Pons (tissue), 1 donor: ENCODE measurements at places on chromosomes 16 and 17.

GRCh38 chr16:72198021-72198711 lies 26.2 kb upstream of the PMFBP1 start:
- DNase-seq, result peak; percentile 81

GRCh38 chr16:9677301-9677653 lies 505.0 kb downstream of the GRIN2A start:
- no peak for DNase-seq

- DNase-seq, result no peak
Observed at GRCh38 chr17:58097384-58098088, 14.3 kb downstream of the DYNLL2 start.

GRCh38 chr17:66087073-66087472 lies 104.9 kb downstream of the CEP112 start:
- no peak for DNase-seq

DNA sequence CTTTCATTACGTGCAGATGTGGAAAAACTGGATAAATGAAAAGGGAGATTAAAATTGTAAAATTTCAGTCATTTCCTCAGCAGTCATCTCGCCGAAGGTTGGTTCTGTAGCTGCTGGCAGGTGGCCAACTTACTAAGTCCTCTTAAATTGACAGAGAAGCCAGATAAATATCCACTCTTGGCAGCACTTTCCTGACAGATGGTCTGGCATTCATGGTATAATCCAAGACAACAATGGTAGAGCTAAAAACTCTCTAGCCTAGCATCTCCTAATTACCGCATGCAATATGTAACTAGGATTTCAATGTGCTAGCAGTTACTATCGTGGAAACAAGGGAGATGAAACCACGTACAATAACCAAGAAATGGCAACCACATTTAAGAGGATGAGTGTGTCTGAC lies 306.3 kb downstream of the CNTNAP4 start:
- peak; percentile 49 for DNase-seq

- DNase-seq, result no peak
Observed at GRCh38 chr17:66663041-66663606, 171.8 kb upstream of the CACNG5 start.

DNA sequence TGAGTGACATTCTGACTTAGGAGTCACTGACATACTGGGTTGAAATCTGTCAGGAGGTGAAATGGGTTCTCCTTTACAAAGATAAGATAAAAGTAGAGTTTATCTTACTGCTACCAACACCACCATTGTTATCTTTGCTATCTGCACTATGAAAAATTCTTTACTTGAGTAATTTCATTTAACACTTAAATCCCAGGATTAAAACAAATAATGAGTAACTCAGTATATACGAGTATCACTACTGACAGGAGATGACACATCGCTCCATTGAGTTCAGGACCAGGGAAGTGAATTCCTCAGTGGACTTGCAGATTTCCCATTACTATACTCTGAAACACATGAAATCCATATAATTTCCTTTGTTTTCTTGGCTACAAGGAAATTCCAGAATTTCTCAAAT lies 242.1 kb upstream of the NLRP1 start:
- DNase-seq, result no peak

- DNase-seq, result peak; percentile 83
Observed at GRCh38 chr17:57875290-57876022, 25.6 kb upstream of the MRPS23 start.

DNA sequence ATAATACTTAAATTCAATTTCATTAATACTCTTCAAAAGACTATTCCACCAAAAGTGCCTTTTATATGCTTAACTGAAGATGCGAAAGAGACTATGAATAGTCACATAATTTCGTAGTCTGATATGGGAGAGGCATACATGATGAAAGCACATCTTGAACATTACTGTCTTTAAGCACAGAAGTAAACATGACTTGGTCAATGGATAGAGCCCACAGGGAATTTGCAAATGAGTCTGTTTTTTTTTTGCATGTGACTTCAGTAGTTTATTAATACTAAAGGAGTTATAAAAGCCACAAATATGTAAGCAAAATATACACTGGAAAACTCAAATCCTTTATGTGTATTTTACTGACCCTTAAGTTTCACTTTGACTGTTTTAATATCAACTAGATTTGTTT lies 15.9 kb downstream of the ADPRM start:
- DNase-seq, result no peak

DNA sequence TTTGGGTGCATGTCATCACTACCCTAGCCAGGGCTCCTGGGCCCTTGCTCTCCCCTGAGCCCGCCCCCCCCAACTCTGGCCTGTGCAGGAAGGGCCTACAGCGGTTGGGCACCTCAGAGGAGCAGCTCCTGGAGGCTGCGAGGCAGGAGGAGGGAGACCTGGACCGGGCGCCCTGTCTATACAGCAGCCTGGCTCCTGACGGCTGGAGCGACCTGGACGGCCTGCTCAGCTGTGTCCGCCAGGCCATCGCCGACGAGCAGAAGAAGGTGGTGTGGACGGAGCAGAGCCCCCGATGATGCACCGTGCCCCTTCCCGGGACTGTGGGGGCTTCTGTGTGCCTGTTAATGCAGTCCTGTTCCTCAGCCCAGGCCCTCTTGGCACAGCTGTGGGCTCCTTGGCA lies 12.1 kb downstream of the SGSH start:
- DNase-seq, result no peak

DNA sequence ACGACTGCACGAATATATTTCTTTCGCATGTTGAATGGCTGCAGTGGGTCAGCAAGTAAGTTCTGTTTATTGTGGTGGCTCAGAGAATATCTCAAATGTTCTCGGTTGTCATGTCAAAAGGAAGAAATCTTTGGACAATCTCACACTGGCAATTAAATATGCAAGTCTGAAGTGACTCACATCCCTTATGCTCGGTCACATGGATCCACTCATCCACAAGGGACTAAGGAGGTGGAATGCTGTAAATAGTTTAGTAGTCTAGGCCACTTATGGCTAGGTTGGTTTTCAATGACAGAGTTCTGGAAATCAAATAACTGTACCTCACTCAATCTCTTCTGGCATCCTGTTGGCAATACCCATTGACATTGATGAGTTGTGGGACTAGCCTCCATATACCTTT lies 33.0 kb upstream of the PMP22 start:
- DNase-seq, result no peak

GRCh38 chr17:78766743-78767294 lies 15.3 kb downstream of the CYTH1 start:
- peak; percentile 28 for DNase-seq

GRCh38 chr17:80633207-80633606 lies 88.6 kb downstream of the RPTOR start:
- no peak for DNase-seq

- no peak for DNase-seq
Observed at GRCh38 chr16:64541621-64542020, 580.2 kb downstream of the CDH11 start.

GRCh38 chr17:28500712-28501379 lies 5.3 kb upstream of the FOXN1 start:
- no peak for DNase-seq

- no peak for DNase-seq
Observed at GRCh38 chr17:50800196-50800700, 32.9 kb upstream of the ANKRD40CL start.

GRCh38 chr16:87556941-87557459 lies 45.3 kb upstream of the JPH3 start:
- no peak for DNase-seq

- no peak for DNase-seq
Observed at GRCh38 chr17:46722662-46723285, 95.7 kb downstream of the WNT3 start.

DNA sequence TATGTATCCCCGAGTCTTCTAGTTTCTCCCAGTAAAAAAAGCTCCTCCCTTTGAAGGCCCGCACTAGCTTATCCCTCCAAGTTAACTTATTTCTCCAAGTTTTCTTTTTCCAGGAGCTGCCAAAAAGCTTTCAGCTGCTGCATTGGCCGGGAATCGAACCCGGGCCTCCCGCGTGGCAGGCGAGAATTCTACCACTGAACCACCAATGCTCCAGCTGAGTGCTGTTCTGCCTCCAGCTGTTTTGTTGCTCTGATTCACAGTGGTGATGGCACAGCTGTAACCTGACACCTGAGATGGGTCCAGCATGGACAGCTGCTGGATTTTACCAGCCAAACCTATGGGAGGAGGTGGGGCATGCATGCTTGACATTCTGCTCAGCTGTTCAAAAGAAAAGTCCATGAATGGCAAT lies 22.1 kb downstream of the VAC14 start:
- DNase-seq, result no peak

DNA sequence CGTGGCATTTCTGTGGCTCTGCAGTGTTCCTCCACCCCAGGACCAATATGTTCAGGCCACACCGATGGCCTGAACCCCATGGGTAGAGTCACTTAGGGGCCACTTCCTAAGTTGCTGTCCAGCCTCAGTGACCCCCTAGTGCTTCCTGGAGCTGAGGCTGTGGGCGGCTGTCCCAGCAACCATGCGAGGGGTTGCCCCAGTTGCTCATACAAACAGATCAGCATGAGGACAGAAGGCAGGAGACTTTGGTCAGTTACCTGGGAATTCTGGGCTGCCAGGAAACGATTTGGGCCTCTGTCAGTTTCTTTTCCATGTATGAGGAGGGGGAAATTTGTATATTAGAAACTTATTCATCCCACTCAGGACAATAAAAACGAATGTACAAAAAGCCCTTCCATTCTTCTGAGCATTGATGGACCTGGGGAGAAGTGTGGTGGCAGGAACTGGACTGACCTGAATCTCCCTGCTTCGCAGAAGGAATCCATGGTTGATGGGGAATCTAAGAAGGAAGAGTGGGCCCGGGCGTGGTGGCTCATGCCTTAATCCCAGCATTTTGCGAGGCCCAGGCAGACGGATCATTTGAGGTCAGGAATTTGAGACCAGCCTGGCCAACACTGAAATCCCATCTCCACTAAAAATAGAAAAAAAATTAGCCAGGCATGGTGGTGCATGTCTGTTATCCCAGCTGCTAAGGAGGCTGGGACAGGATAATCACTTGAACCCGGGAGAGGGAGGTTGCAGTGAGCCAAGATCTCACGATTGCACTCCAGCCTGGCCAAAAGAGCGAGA lies 4.9 kb upstream of the IL32 start:
- DNase-seq, result no peak

DNA sequence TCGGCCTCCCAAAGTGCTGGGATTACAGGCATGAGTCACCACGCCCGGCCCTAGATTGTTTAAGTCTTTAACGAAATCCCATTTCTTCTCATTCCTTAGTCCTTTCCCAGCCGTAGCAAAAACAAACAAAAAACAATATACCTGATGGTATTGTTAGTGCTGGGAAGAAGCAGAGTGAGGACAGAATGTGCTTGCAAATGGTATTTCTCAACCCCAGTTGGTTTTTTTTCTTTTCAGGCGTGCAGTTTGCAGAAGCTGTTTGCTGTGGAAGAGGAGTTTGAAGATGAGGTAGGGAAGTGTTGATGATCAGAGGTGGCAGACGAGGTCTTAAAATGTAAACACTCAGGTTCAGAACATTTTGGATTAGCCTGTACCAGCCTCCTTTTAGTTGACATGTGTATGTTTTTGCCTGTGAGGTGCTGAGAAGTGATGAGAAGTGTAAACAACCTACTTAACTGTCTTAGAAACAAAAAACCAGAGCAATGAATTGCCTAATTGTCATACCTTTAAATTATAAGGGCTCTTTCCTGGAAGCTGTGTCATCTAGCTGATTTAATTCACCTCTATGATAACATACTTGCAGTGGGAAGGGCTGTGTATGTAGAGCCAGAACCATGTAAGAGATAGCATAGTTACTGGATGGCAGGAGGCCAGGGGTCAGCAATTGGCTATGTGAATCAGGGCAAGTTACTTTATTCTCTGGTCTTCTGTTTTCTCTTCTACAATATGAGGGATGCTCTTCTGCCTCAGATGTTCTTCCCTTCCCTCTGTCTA lies 3.4 kb downstream of the HROB start:
- no peak for DNase-seq
